ENCODE measurements at places on chromosomes 7 and 10. TPM values are rescaled to one million over a fixed set of nuclear protein-coding genes. Genes with fewer than 3 reads are reported as not detected.

DNA sequence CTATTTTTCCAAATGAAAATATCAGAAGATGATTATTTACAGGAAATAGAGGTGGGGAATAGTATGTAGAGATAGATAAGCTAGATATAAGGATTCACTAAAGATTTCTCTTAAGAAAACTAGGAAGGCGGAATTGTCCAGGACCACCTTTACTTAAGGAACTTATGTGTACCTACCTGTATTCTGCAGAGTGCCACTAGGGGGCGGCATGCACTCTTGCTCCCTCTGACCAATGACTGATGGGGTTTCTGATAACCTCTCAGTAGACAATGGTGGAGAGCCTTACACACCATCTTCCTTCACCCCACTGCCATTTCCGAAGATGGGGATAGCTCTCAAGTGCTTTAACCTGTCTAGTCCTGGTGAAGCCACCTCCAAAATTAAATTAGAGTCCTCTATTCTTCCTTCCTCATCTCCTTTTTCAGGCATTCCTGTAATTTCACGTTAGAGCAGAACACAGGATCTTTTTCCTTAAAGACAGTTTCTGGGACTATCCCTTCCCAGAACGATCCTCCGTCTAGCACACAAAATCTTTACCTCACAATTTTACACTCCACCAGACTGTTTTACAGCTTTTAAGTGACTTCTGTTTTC lies 453.1 kb downstream of the SORCS1 start:
- DNase-seq, result no peak

Gene ZNF467
- 0.26 TPM for total RNA-seq

DNA sequence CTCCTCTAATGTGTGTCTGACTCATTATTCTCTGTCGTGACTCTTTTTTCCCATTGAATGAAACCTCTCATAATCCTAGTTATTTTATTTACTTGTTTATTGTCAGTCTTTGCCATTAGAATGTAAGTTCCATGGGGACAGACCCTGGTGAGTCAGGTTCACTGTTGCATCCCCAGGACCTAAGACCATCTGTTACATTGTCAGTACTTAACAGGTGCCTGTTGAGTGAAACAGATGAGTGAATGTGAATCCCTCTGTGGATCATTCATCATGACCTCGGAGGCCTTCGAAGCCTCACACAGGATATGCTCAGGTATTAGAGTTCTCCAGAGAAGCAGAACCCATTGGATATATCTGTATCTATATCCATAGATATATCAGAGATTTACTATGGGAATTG lies 120.1 kb downstream of the PFKFB3 start:
- no peak for DNase-seq

GRCh38 chr10:121221991-121222390 lies 370.8 kb downstream of the WDR11 start:
- DNase-seq, result no peak

- no peak for DNase-seq
Measured at GRCh38 chr10:131532745-131533341, 221.3 kb upstream of the TCERG1L start.

Gene DRGX
- total RNA-seq, result not detected
